C1 segment of cervical spinal cord (tissue), 14 donors: ENCODE measurements at places on chromosomes 11 and 22.

GRCh38 chr22:32311551-32312071, 46.1 kb upstream of the RFPL3 start:
- DNase-seq: no peak

DNA sequence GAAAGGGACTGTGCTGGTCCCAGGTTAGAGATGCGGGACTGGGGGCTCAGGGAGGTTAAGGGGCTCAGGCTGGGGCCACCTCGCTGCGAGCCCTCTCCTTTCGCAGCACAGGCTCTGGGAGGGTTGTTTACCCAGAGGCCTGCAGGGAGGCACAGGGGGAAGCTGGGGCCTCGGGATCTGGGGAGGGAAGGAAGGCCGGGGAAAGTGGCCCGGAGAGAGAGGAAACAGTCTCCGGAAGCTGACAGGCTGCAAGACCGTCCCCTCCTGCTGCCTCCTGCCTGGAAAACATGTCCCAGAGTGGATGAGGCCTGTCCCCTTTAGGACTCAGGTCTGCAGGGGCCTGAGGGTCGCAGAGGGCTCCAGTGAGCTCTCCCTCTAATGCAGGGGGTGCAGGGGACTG, 45.4 kb downstream of the MYO7A start:
- DNase-seq: no peak

GRCh38 chr11:82978422-82979099, 77.0 kb downstream of the DDIAS start:
- no peak for DNase-seq

- no peak for DNase-seq
Measured at GRCh38 chr11:36165621-36166397, 123.4 kb downstream of the COMMD9 start.

- no peak for DNase-seq
Measured at GRCh38 chr11:4393858-4394223, 339 bp upstream of the TRIM21 start.

DNA sequence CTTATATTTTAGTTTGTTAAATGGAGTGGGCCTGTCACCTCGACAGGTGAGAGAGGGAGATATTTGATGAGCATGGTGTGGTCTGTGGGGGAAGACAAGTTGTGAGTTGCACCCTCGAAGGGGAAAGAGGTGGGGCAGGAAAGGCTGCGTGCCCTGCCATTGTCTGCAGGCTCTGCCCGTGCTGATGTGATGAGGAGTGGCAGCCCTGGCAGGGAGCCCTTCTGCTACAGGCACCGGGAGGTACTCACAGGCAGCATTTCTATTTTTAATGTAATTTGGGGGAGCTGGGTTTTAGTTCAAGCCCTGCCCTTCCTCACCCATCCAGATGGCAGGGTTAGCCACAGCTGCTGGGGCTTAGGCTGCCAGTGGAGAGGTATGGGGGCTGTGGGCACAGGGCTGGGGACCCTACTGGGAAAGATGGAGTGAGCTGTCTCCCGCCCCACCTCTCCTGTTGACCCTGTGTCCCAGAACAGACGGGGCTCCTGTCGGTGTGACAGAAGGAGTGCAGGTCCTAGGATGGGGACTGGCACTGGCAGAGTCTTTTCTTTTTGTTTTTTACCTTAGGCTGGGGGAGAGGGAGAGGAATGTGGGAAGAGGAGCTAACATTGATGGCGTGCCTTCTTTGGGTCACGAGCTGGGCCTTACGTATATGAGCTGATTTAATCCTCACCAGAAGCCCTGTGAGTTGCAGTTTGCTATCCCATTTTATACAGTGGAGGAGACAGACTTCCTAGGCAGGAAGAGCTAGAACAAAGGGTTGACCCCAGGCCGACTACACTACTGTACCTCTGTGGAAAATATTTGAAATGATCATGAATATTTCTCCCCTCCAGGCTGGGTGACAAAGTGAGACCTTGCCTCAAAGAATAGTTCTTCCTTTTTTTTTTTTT, 51.6 kb downstream of the CEP164 start:
- no peak for DNase-seq

GRCh38 chr22:20511578-20512229, 4.3 kb downstream of the MED15 start:
- no peak for DNase-seq

- DNase-seq: no peak
Measured at GRCh38 chr11:28702450-28702790, 594.2 kb downstream of the METTL15 start.

DNA sequence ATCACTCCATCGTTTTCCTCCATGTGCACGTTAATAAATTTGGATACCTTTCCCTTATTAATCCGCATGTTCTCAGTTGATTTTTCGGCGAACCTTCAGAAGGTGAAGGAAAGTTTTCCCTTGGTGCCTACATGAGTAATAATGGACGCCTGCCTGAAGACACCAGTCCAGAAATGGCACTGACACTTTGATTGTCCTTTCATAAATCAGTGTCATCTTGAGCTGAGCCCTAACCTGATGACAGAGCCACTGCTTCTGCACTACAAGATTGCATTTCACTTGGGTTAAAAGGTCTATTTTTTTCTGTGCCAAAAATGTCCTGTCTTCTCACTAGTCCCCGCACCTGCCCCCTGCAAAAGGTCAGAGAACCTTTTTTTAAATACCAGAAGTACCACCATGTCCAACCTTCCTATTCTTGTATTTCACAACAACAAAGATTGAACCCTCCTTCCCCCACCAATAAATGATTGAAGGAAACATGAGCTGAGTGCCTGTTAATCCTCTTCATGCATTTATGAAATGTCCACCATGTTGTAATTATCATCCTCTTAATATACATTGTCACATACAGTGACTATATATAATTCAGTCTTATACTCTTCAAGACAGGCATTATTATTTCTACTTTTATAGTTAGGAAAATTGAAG, 219.9 kb upstream of the UBASH3B start:
- no peak for DNase-seq

DNA sequence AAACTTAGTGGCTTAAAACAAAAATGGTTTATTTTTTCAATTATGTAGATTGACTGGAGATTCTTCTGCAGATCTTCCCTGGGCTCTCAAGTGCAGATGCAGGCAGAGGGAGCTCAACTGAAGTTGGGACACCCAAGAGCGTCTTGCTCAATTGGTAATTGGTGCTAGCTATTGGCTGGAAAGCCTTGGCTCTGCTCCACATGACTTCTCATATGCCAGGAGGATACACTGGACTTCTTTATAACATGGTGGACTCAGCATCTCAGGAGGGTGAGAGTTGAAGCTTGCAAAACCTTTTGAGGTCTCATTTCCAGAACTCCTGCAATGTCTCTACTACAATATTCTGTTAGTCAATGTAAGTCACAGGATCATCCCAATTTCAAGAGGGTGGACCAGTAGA, 42.2 kb upstream of the PRSS23 start:
- no peak for DNase-seq

DNA sequence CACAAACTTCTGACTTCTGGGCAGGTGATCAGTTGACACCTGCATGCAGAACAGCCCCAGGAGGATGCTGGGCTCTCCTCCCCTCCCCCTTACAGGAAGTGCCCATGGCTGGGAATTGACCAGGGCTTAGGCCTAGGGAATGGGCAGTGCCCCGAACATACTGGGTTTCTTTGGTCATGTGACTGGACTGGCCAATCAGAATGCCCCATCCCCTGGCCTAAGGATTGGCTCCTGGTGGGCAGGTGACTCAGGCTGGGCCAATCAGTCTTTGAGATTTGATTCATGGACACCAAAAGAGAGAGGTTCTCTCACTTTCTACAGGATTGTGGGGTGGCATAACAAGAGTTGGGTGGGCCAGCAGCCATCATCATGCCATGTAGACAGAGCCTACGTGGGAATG, 37.1 kb downstream of the MCM5 start:
- DNase-seq: no peak

GRCh38 chr11:103792981-103793468, 243.4 kb upstream of the DDI1 start:
- no peak for DNase-seq

- DNase-seq: no peak
Measured at GRCh38 chr22:35596821-35597220, 20.3 kb downstream of the MB start.

- DNase-seq: no peak
Measured at GRCh38 chr11:44978961-44979331, 28.3 kb upstream of the TP53I11 start.

- no peak for DNase-seq
Measured at GRCh38 chr11:115700496-115700895, 196.3 kb upstream of the CADM1 start.

DNA sequence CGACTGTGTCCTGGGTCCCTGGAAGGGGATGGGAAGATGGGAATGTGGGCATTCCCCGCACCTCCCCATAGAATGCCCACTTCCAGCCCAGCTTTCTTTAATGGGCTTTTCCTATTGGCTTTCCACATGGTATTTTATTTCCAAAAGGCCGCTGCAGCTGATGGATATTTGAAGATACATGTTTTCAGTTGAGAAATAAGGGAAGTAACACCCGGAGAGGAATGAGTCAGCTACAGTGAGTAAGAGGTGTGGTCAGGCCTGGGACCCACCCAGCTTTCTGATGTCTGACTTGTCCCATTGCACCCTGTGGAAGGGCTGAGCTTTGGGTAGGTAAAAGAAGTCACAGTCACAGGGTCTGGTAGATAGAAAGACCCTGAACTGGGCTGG, 476.9 kb downstream of the MIAT start:
- DNase-seq: no peak

GRCh38 chr11:104057908-104058307, 21.5 kb downstream of the DDI1 start:
- no peak for DNase-seq

DNA sequence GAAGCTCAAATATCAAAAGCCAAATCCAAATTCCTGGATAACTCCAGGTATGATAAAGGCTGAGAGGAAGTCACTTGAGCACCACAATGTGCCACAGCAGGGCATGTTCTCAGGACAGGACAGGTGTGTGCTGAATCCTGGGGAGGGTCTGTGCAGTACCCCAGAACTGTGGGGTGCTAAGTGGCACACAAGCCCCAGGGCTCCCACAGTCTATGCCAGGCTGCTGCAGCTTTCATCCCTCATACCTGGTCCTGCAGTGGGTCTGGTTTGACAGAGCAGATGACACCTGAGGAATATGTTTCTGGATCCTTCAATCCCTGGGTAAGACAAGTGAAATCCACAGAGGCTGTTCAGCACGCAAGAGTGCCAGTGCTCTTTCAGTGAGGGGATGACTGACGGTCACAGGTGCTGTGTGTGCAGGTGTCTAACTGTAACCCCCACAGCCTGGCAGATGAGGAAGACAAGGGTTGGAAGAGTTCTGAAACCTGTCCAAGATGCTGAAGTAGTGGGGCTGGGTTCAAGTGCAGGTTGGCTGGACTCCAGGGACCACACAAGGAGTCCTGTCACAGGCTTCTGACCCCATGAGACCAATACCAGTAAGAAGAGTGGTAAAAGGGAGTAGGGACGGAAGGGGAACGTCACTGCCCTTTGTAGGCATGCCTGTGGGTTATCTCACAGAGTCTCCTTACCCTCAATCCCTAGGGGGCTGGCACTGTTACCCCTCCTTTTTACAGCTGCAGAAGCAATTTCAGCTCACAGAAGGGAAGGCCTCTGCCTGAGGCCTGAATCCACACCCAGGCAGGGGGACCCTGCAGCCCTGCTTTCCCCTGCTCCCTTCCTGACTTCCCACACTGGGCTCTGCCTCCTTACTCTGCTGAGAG, 14.1 kb downstream of the SERPIND1 start:
- no peak for DNase-seq

GRCh38 chr22:22935546-22936157, 48.0 kb downstream of the IGLL5 start:
- no peak for DNase-seq

DNA sequence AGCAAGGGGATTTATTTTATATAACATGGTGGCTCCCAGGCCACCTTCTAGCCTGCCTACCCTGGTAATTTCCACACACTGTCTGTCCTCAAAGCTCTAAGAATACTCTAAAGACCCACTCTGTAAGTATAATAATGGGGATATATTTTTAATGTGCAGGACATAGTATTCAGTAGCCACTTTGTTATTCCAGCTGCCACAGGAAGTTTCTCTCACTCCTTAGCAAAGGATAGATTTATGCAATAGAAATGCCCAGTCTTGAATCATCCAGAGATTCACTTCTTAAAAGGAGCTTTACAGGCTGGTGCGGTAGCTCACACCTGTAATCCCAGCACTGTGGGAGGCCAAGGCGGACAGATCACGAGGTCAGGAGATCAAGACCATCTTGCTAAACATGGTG, 68.4 kb upstream of the LDLRAD3 start:
- DNase-seq: no peak

DNA sequence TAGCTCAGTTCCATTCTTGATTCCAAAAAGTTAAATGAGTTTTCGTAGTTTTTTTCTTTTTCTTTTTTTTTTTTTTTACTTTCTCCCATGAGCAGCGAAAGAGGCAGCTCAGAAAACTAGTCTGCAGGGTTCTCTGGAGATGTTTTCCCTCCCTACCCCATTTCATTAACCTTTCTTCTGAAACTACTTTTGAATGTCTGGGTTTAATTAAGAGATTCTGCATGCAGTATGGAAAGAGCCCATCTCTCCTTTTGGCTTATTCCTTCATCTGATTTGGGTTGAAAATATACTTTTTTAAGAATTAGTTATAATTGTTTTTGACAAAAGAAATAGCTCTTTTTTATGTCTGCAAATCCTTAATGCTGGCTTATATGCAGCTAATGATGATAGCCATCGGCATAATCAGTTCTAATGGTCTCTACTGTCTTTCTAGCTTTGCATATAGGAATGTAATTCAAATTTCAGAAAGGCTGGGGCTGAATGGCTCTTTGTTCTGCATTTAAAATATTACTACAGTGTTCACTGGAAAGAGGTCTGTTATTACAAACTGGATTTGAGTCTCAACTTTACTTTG, 265.3 kb downstream of the FAT3 start:
- DNase-seq: no peak

GRCh38 chr11:110251836-110252235, 44.6 kb downstream of the RDX start:
- DNase-seq: no peak
